ENCODE measurements at places on chromosomes 7 and 10.

GRCh38 chr7:106464651-106465050 is 179.9 kb upstream of the NAMPT start:
- DNase-seq: no peak

GRCh38 chr7:83936056-83936708 is 258.4 kb downstream of the SEMA3A start:
- peak; percentile 54 for DNase-seq

- no peak for DNase-seq
Measured at GRCh38 chr7:78301407-78301806, 502.8 kb downstream of the PHTF2 start.

- DNase-seq: peak; percentile 20
Measured at GRCh38 chr10:88194041-88194887, 330.8 kb downstream of the PTEN start.

GRCh38 chr10:12509016-12509793 is 159.9 kb downstream of the CAMK1D start:
- peak; percentile 21 for DNase-seq

DNA sequence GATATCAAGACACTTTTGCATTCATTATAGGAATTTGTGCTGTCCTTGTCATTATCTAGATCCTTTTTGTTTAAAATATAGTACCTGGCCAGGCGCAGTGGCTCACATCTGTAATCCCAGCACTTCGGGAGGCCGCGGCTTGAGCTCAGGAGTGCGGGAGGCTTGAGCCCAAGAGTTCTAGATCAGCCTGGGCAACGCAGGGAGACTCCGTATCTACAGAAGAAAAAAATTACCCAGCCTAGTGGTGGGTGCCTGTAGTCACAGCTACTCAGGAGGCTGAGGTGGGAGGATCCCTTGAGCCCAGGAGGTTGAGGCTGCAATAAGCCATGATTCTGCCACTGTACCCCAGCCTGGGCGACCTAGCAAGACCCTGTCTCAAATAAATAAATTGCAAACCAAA is 621 bp upstream of the MORN4 start:
- peak; percentile 34 for DNase-seq

DNA sequence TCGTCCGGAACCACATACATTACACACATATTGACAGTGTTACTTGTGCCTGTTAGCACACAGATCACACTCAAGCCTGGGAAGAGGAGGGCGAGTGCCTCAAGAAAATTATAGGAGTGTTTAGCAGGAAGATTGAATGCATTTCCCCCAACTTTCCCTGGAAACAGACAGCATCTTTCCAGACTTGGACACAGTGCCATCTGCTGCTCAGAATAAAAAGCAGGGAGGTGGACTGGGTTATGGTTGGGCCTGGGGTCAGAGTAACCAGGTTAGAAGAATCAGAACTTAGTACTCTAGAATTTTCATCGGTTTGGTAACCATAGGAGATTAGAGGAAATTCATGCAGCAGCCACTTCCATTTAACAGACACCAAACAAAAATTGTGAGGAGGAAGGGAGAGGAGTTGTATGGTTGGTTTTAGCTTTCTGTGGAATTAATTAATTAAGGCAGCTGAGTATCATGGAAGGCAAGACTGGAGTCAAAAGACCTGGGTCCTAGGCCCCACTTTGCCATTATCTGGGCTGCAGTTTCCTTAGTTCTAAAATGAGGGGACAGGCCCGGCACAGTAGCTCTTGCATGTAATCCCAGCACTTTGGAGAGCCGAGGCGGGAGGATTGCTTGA is 43.4 kb upstream of the OPTN start:
- DNase-seq: no peak

DNA sequence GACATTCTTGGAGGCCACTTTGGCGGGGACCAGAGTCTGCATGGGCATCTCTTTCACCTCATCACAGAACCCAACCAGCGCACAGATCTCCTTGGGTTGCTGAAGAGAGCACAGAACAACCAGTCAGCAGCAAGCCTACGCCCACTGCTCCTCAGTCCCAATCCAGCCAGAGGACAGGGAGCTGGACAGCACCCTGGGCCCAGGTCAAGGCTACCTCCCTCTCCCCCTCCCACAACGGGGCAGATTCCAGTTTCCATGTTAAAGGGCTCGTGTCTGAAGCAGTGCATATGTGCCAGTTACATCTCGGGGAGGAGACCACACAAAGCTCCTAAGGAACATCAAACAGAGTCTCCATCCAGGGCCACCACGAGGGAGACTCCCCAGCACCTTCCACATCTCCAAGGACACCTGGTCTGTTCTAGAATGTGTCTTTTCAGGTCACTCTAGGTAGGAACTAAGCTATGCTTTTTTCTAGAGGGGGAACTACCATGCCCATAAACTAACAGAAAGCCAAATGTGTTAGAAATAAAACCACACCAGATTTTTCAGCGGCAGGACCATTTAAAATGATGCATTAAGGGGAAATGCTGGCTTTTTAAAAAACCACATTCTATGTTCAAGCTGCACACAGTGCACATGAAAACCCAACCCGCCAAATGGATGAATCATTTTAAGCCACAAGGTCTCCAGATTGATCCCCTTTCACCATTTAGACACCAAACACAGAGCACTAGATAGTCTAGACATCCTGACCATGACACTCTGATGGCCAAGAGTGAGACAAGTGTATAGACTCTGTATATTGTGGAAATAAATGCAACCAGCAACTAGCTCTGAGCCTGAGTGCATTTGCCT is 28.9 kb downstream of the PSAP start:
- no peak for DNase-seq

GRCh38 chr10:131000743-131001142 is 310.8 kb downstream of the TCERG1L start:
- no peak for DNase-seq

GRCh38 chr7:3312583-3312982 is 11.5 kb downstream of the SDK1 start:
- DNase-seq: no peak

DNA sequence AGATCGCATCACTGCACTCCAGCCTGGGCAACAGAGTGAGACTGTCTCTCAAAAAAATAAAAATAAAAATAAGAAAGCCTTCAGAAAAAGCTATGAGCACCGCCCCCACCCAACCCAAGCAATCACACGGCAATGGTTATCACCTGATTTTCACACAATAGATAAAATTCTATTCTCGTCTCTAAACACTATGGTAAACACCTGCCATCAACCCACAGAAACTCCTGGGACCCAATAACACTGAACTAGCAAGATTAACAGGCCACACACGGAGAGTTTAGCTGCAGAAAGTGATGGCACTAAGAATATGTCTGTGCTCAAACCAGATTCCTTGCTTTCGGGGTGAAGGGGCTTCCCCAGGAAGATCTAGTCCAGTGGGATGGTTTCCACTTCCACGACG is 173.8 kb downstream of the DIP2C start:
- DNase-seq: no peak

DNA sequence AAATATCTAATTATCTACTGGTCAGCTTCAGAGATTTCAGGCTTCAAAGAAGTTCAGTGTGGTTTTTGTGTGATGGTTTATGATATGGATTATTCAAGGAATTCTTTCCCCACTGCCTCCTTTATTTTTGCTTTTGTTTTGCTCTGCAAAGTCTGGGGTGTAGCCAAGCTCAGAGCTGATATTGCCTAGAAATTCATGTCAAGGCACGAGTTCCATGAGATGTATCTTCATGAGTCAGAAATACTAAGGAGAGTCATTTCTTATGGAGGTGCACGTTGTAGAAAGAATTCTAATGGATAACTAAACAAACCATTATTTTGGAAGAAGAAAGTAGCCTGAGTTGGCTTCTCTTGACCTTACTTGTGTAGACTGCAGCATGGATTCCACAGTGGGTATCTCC is 37.4 kb downstream of the VIM start:
- no peak for DNase-seq

DNA sequence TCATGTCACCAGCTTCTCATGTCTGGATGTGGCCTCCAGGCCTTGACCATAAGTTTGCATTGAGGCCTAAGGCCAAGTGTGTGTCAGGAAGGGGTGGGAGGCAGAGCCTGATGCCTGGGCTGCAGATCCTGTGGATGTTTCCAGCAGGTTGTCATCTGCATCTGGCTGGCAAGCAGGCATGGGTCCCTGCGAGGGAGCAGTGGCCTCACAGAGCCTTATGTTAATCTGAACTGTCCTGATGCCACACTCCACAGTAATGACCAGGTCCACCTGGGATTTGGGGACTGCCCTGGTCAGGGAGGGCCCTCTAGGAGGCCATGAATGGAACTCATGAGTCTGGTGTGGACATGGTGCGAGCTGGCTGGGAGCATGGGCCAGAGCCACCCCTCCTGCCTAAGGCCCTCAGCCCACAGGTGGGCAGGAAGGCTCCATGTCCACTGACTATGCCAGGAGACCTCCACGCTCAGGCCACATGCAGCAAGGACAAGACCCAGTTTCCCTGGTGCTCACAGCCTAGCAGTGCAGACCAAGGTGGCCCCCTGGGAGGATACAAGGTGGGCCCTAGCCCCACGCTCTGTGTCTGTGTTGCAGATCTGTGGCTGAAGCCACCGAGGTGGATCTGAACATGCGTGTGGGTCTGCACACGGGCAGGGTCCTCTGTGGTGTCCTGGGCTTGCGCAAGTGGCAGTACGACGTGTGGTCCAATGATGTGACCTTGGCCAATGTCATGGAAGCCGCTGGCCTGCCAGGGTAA is 83.1 kb downstream of the ADCY1 start:
- no peak for DNase-seq

GRCh38 chr7:107446531-107446930 is 23.3 kb upstream of the GPR22 start:
- peak; percentile 23 for DNase-seq

DNA sequence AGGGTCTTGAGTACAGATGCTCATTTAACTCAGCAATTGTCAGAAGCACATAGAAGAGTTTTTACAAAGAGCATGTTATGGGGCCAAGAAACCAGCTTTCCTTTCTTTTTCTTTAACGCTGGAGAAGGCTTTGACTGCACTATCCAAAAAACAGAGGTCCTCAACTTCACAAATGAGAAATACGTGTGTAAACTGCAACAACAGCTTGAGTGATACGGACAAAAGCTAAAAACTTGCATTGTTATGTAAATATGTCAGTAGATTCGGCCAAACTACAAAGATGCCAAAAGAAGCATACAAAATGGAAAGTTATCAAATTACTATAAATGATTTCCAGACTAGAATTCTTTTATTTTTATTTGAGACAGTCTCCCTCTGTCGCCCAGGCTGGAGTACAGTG is 62.4 kb upstream of the C10orf90 start:
- no peak for DNase-seq

GRCh38 chr7:33053721-33054120 is 8.9 kb downstream of the NT5C3A start:
- no peak for DNase-seq

- DNase-seq: no peak
Measured at GRCh38 chr7:43022008-43022407, 89.8 kb downstream of the MRPL32 start.

GRCh38 chr7:30472081-30472783 is 6.4 kb downstream of the NOD1 start:
- DNase-seq: no peak

GRCh38 chr10:132616170-132616995 is 78.8 kb downstream of the INPP5A start:
- peak; percentile 75 for DNase-seq

- DNase-seq: no peak
Measured at GRCh38 chr10:122197611-122198222, 73.4 kb upstream of the BTBD16 start.

- DNase-seq: no peak
Measured at GRCh38 chr10:34830217-34830822, 15.2 kb upstream of the PARD3 start.

DNA sequence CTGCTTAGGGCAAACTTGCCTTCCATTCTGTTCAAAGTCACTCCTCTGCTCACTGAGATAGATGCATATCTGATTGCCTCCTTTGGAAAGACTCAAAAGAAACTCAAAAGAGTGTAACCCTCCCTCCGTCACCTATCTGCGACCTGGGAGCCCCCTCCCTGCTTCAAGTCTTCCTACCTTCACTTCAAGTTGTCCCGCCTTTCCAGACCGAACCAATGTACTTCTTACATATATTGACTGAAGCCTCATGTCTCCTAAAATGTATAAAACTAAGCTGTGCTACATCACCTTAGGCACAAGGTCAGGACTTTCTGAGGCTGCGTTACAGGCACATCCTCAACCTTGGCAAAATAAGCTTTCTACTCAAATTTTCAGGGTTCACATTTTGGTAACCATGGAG is 77.4 kb upstream of the C1GALT1 start:
- no peak for DNase-seq

- DNase-seq: peak; percentile 19
Measured at GRCh38 chr7:93890041-93890463, 501 bp downstream of the TFPI2 start.

GRCh38 chr7:159167139-159167538 is 22.5 kb upstream of the VIPR2 start:
- no peak for DNase-seq

GRCh38 chr7:26991796-26992195 is 104.0 kb downstream of the HOXA1 start:
- DNase-seq: no peak

GRCh38 chr7:99562832-99563231 is 4.4 kb downstream of the ZNF655 start:
- DNase-seq: peak; percentile 61

DNA sequence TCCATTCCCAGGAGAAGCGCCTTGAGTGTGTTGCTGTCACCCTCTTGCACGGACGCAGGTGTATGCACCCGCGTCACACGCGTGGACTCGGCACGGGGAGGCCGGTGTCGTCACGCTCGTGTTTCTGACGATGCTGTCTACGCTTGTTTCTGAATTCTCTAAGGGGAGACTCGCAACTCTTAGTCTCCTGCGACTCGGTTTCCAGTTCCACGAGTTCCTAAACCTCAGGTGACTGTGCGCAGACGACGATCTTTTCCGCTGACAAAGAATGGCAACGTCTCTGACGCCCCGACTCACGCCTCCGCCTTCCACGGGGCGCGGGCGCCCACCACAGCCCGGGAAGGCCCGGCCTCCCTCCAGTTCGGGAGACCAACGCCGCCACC is 579 bp downstream of the IDI1 start:
- no peak for DNase-seq

DNA sequence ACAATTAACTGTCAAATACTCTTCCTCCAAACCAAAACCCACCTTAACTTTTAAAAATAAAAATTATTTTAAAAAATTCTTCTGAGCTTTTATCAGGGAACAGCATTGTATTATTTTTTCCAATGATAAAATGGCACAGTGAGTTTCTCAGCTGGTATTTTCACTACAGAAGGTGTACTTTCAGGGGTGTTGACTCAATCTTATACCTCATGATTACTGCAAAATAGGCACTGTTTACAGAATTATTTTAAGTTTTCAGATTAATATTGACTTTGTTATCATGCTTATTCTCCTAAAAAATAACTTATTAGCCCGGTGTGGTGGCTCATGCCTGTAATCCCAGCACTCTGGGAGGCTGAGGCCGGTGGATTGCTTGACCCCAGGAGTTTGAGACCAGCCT is 24.3 kb downstream of the RHEB start:
- no peak for DNase-seq

- no peak for DNase-seq
Measured at GRCh38 chr7:17471325-17471724, 172.9 kb downstream of the AHR start.
